Renal cortex interstitium (tissue), 15 donors: ENCODE measurements at places on chromosomes 13 and 19.

- DNase-seq, result no peak
Observed at GRCh38 chr13:49288458-49288857, 40.7 kb downstream of the CDADC1 start.

DNA sequence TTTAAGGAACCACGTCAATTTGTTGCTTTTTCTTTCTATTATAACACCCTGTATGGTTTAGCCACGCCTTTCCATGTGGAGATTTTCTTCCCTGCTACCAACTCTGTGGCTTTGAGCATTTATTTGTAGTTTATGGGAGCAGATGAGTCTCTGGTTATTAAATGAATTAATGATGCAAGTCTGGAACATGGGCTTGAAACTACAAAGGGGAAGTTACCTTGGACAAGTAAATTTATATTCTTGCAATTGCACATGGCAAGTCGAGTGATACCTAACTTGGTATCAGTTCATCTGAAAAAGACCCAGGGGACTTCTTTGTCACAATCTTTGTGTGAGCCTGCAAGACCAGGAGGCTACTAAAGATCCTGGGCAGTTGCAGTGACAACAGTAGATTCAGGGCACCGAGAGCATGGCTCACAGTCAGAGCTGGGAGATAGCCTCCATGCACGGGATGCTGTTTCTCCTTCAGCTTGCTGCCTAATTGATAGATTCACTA, 24.4 kb downstream of the B3GLCT start:
- no peak for DNase-seq

DNA sequence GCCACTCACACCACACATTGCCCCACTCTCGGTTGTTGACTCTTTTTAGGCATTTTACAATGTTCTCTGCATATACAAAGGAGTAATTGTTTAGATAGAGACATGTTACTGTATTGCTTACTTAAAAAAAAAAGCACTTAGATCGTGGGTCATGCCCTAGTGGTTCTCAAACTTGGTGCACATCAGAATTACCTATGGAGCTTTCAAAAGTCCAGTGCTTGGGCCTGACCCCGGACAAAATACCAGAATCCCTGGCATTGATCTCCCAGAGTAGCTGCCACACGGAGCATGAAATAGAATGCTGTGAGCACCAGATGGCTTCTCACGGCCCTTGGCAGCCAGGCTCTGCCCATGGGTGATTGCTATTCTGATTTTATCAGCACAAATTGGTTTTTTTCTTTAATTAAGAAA, 20.0 kb downstream of the ACP7 start:
- DNase-seq, result no peak

DNA sequence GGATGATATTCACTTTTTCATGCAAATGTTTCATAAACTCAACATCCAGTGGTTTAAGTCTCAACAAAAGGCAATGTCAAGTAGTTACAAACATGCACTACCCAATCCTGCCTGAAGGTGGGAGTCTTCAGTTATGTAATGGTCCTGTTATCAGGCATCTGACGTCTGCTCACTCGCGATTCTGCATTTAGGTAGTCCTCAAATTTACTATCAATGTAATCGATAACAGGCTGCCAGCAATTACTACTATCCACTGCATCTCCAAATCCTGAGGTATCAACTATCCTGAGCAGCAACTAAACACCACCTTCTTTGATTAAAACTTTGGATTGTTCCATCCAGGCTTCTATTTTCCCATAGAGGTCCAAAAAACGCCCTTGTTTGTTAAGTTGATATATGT, 51.2 kb downstream of the NLRP12 start:
- peak; percentile 25 for DNase-seq

GRCh38 chr19:49470615-49470978, 3.4 kb upstream of the FLT3LG start:
- DNase-seq, result no peak

GRCh38 chr13:111303559-111303958, 16.9 kb upstream of the TEX29 start:
- no peak for DNase-seq

GRCh38 chr19:788983-789700, 8.1 kb upstream of the PTBP1 start:
- DNase-seq, result no peak

GRCh38 chr13:43285933-43286597, 262.7 kb downstream of the DNAJC15 start:
- no peak for DNase-seq

- no peak for DNase-seq
Observed at GRCh38 chr19:56113074-56113632, 7.9 kb downstream of the ZNF787 start.

DNA sequence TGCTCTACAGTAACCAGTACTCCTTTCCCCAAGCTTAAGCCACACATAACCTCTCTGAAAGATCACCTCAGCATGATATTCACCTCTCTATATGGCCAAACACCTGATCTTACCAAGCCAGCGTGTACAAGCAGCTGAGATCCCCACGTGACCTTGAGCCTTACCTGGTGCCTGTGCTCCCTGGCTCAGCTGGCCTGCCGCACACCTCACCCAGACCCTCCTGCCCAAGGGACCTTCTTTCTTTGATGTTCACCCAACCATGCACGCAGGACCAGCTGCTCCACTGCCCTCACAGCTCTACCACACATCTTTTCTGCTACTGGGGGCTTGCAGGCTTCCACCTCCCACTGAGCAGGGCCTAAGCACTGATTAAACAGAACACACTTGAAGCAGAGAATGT, 9.0 kb downstream of the DHRS12 start:
- DNase-seq, result no peak
